ENCODE measurements at places on chromosomes 1 and 21.

DNA sequence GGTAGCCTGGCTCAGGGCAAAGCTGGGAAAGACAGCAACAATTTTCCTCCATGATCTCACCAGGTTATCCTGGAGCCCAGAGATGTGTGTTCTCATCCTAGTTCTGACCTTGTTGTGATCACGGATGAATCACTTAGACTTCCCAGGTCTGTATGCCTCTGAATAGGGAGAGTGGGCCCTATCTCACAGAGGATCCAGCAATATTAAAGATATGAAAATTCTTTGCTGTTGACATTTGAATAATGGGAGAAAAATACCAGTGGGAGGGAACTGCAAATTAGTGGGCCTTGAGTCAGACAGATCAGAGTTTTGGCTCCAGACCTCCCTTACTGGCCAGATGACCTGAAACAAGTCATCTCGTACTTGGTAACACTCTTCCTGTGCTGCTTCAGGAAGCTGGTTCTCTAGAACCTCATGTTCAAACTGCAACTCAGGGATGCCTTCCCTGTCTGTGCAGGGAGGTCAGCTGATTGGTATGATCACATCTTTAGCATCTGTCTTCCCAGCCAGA is 32.8 kb upstream of the RNF19B start:
- DNase-seq: no peak

GRCh38 chr21:16568661-16569060 is 838.9 kb downstream of the USP25 start:
- DNase-seq: no peak

DNA sequence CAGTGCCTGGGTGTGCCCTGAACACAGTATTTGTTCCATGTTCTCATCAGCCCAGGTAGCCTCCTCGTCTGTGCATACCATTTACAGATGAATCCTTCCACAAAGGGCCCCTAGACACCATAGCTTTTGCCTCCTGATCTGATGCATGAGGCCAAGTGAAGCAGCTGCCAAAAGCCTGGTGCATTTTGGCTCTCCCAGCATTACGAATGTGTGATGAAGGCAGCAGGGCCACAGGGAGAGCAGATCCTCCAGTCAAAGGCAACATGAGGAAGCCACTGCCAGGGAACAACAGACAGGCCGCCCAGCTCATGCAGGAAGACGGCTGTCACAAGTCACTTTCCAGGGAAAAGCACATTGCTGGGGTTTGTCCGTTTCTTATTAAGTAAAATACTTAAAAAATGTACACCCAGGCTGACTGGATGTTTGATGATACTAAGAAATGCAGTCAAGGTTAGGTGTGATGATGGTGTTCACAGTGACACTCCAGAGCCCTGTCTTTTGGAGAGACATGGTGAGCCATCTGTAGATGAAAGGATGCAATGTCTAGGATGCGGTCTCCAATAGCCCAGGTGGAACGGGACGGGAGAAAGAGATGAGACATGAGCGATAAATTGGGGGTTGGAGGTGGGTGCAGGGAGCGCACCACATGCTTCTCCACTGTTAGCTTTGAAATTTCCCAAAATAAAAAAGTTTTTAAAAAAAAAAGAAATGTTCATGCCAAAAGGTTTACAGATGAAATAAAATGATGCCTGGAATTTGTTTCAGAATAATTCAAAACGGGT is 48.7 kb downstream of the NPHP4 start:
- no peak for DNase-seq

GRCh38 chr1:17207966-17208418 is 3.1 kb downstream of the PADI1 start:
- DNase-seq: peak; percentile 78

GRCh38 chr1:117653732-117654492 is 48.1 kb downstream of the TENT5C start:
- DNase-seq: no peak

All from ELF-1 (cell line).